ENCODE measurements at places on chromosomes 16 and 17.

- peaks cover 4% of the 10 kb centered on the region for H3K4me1 ChIP-seq
- DNase-seq: no peak
- H3K27ac ChIP-seq: peak overlapping the region; percentile 2
- H3K36me3 ChIP-seq: no peaks in the 10 kb centered on the region
- H3K4me3 ChIP-seq: no peak overlapping the region
- no peaks in the 10 kb centered on the region for H3K27me3 ChIP-seq
Observed at GRCh38 chr17:10001306-10001873, 96.3 kb upstream of the RCVRN start.

DNA sequence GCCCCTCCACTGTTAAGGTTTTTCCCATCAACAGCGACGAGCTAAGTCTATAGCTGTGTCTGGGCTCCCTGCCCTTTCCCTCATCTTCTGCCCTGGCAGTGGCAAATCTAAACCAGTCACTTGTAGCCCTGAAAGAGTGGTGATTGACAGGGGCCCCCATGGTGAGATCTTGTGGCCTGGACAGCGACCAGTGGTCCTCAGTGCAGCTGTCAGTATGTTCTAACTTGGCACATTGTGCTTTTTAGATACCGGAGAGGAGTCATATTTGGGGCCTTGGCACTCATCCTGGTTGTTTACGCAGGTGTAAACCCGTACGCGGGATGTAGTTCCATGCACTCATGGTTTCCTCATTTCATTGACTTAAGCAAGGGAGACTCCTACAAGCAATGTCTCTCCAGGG, 57.5 kb upstream of the ARHGAP44 start:
- H3K36me3 ChIP-seq: no peaks in the 10 kb centered on the region
- no peaks in the 10 kb centered on the region for H3K27me3 ChIP-seq
- H3K4me1 ChIP-seq: peaks cover 6% of the 10 kb centered on the region

DNA sequence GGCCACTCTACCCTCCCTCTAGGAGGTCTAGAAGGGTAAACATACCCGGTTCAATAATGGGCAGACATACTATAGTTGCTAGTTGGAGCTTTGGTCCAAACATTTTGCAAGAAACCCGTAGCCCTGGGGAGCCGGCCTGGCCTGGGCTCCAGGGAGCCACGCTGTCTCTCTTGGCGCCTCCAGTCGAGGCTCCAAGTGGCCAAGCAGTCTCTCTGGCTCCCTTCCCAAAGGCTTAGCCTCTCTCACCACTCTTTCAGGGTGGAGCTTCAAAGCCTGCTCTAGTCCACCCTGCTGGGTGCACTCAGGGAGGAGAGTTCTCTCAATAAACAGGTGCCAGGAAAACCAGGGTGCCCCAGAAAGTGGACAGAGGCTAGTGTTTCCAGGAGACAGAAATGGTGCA, 32.2 kb downstream of the RCVRN start:
- peaks cover 13% of the 10 kb centered on the region for H3K4me1 ChIP-seq
- no peak for DNase-seq
- no peak overlapping the region for H3K27ac ChIP-seq
- no peaks in the 10 kb centered on the region for H3K27me3 ChIP-seq

- no peak for DNase-seq
- H3K27me3 ChIP-seq: no peaks in the 10 kb centered on the region
- H3K4me1 ChIP-seq: peaks cover 11% of the 10 kb centered on the region
- H3K36me3 ChIP-seq: no peaks in the 10 kb centered on the region
- peak within 1 kb of the TSS; percentile 81 for H3K27ac ChIP-seq
Observed at GRCh38 chr16:2720064-2720457, at the start of gene PRSS27. Gene PRSS27 (minus strand): TSS chr16:2720224. CDS start chr16:2720160, 64 bp downstream.

DNA sequence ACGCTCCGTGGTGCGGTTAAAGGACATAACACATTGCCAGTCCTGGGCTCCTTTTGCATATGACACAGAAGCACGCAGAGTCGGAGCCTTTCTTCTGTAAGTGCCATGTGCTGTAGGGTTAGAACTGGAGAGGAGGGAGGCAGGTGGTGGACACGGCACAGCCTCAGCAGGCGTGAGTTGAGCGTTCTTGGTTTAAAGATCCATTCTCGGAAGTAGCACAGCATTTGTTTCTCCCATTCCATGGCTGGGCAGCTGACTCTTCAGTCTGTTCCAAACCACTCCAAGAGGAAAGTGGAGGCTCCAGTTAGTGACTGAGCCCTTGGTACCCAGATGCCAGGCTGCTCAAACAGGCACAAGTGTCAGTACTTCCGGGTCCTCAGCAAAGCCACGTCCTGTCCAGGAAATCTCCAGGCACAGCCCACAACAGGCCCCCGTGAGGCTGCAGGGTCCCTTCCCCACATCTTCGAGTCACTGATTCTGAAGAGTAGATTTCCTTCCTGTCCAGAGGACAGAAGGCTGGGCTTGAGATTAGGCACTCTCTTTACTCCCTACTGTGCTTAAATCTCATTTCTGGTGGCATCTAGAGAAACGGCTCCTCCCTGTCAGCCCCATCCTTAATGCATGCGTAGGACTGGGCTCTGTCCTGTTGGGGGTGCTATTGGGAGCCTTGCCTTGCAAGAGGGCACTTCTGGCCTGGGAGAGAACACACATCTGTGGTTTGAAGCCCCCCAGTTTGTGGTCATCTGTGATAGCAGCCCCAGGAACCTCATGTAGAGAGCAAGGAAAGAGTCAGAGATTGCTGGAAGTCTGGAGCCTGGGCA, 39.6 kb upstream of the NAT9 start:
- DNase-seq: no peak
- peaks cover 15% of the 10 kb centered on the region for H3K36me3 ChIP-seq
- no peaks in the 10 kb centered on the region for H3K27me3 ChIP-seq
- no peak overlapping the region for H3K4me3 ChIP-seq
- no peak overlapping the region for H3K27ac ChIP-seq

- no peaks in the 10 kb centered on the region for H3K36me3 ChIP-seq
- no peaks in the 10 kb centered on the region for H3K27me3 ChIP-seq
- H3K4me1 ChIP-seq: no peaks in the 10 kb centered on the region
- DNase-seq: no peak
- no peak overlapping the region for H3K4me3 ChIP-seq
Observed at GRCh38 chr17:34859652-34860051, 101.6 kb downstream of the CCT6B start.

DNA sequence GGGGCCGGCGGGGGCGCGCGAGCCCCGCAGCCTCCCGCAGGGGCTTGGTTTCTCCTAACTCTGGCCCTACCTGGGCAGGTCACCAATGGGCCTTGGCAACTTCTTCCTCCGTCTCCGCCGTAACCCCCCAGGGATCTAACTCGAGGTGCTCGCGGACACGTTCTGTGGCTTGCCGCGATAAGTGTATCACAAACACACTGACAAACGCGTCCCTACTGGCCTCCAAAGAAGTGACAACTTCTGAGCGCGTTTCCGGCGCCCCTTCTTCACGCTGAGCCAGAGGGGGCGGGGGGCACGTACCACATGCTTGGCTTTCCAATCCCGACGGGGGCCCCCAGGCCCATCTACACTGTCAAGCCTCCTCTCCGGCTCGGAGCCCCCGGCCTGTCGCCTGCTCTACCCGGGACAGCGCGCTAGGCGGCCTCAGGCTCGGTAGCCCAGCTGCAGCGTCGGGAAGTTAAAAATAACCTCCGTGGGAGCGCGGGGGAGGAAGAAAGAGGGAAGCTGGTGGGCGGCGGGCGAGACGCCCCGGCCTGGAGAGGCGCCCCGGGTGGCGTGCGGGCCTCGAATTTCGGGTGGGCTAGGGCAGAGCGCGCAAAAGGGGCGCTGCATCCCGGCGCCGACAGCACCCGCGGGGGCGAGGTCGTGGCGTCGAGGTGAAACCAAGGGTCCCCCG, 725 bp upstream of the SPHK1 start:
- H3K27ac ChIP-seq: peak overlapping the region; percentile 77
- peak overlapping the region; percentile 68 for H3K4me3 ChIP-seq
- H3K4me1 ChIP-seq: peaks cover 33% of the 10 kb centered on the region
- DNase-seq: peak; percentile 78

DNA sequence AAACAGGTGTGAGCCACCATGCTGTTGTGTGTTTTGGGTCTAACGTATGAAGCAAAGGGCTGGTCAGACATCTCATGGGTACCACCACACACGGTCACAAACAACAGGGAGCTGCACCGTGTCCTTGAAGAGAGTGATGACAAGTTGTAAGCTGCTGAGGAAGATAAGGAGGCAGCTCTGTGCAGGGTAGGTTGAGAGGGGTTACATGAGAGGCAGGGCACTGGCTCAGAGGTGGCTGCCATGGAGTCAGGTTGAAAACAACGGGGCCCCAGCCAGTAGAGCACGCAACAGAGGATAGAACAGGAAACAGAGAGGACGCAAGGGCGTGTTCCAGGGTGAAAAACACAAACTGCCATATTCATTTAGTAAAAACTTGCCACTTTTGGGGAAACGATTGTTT, 52.2 kb downstream of the TRARG1 start:
- H3K27me3 ChIP-seq: no peaks in the 10 kb centered on the region
- peaks cover 3% of the 10 kb centered on the region for H3K4me1 ChIP-seq
- no peaks in the 10 kb centered on the region for H3K36me3 ChIP-seq
- no peak overlapping the region for H3K4me3 ChIP-seq

DNA sequence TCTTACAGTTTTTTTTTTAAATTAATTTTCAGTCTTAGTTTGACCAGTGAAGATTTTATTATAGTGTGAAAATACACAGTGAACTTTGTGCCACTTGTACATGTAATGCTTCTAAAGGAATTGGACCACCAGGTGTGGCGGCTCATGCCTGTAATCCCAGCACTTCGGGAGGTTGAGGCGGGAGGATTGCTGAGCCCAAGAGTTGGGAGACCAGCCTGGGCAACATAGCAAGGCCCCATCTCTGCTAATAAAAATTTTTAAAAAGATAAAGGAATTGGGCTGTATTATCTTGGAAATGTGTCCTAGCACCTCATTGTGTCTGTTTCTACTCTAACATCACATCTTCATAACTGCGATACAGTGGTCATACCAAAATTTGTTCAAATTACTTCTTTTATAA, 3.8 kb downstream of the IST1 start:
- H3K27me3 ChIP-seq: no peaks in the 10 kb centered on the region
- H3K36me3 ChIP-seq: no peaks in the 10 kb centered on the region
- H3K4me3 ChIP-seq: no peak overlapping the region
- no peak overlapping the region for H3K27ac ChIP-seq

GRCh38 chr16:67533024-67533560, 4.5 kb downstream of the RIPOR1 start:
- H3K36me3 ChIP-seq: no peaks in the 10 kb centered on the region
- no peak for DNase-seq
- peaks cover 43% of the 10 kb centered on the region for H3K4me1 ChIP-seq
- no peak overlapping the region for H3K4me3 ChIP-seq

DNA sequence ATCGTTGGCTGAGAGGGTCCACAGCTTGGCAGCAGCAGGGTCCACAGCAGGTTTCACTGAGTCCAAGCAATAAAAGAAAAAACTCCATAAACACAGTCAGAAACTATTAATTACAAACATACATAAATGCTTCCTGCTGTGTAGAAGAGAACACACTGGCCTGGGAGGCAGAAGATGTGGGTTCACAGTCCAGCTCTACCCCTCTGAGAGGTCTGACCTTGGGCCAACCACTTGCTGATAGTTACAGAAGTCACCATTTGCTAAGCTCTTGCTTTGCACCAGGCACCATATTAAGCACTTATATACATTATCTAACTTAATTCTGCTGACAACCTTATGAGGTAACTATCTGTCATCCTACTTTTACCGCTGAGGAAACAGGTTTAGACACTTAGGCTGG, 14.7 kb downstream of the CIAPIN1 start:
- no peak overlapping the region for H3K27ac ChIP-seq
- peaks cover 99% of the 10 kb centered on the region for H3K36me3 ChIP-seq
- no peak overlapping the region for H3K4me3 ChIP-seq
- no peak for DNase-seq

- no peaks in the 10 kb centered on the region for H3K36me3 ChIP-seq
- no peak overlapping the region for H3K27ac ChIP-seq
- H3K4me1 ChIP-seq: no peaks in the 10 kb centered on the region
- peaks cover 6% of the 10 kb centered on the region for H3K27me3 ChIP-seq
- no peak for DNase-seq
Observed at GRCh38 chr16:51125992-51126391, 25.1 kb downstream of the SALL1 start.

- peaks cover 1% of the 10 kb centered on the region for H3K36me3 ChIP-seq
- H3K27ac ChIP-seq: peak overlapping the region; percentile 63
Observed at GRCh38 chr17:2709183-2709661, 2.3 kb downstream of the CLUH start.

DNA sequence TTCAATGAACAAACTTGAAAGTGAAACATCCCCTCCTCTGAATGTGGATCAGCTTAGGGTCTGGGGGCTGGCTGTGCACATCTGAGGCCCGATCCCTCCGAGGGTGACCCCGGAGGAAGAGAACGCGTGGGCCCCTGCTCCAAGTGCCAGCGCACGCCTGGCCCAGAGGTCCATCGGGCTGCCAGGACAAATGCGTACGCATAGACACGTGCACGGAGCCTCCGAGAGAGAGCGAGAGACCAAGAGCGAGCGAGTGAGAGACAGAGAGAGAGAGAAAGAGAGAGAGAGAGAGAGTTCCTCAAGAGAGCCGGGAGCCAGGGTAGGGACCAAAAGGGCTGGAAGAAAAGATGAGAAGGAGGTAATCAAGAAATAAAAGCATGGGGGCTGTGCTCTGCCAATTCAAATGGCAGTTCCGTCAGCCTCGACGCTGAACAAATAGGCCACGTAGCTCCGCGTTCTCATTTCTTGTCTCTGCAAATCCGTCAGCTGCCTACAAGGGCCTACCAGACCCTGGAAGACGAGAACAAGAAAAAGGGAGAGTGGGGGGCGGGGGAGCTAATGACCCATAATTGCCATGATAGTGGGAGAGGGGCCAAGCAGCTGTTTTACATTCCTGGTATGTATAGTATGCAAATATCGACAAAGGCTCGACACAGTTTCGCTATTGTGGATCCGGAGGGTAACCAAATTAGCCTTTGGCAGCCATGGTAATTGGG, 435.3 kb upstream of the ZFHX3 start:
- no peak overlapping the region for H3K4me3 ChIP-seq
- H3K27ac ChIP-seq: no peak overlapping the region
- H3K36me3 ChIP-seq: no peaks in the 10 kb centered on the region
- peaks cover 5% of the 10 kb centered on the region for H3K27me3 ChIP-seq
- no peak for DNase-seq

GRCh38 chr16:67538666-67539101, 10.1 kb downstream of the RIPOR1 start:
- DNase-seq: no peak
- no peaks in the 10 kb centered on the region for H3K27me3 ChIP-seq
- H3K36me3 ChIP-seq: peaks cover 44% of the 10 kb centered on the region
- peaks cover 31% of the 10 kb centered on the region for H3K4me1 ChIP-seq

- no peaks in the 10 kb centered on the region for H3K27me3 ChIP-seq
- H3K27ac ChIP-seq: no peak overlapping the region
- no peak for DNase-seq
- H3K4me1 ChIP-seq: peaks cover 18% of the 10 kb centered on the region
- H3K36me3 ChIP-seq: no peaks in the 10 kb centered on the region
Observed at GRCh38 chr17:29870836-29871465, 59.1 kb downstream of the SSH2 start.

- peaks cover 49% of the 10 kb centered on the region for H3K4me1 ChIP-seq
- H3K27ac ChIP-seq: peak overlapping the region; percentile 79
Observed at GRCh38 chr16:88783391-88784073, 1.5 kb downstream of the PIEZO1 start.

GRCh38 chr16:84356591-84357116, 11.7 kb upstream of the ATP2C2 start:
- no peak overlapping the region for H3K27ac ChIP-seq
- H3K4me1 ChIP-seq: peaks cover 4% of the 10 kb centered on the region
- no peak for DNase-seq
- no peak overlapping the region for H3K4me3 ChIP-seq
- H3K27me3 ChIP-seq: no peaks in the 10 kb centered on the region
- H3K36me3 ChIP-seq: no peaks in the 10 kb centered on the region

Measured in upper lobe of right lung (tissue), 1 donor.